Bronchial epithelial cell (primary cell): ENCODE measurements at places on chromosomes 2 and 18.

DNA sequence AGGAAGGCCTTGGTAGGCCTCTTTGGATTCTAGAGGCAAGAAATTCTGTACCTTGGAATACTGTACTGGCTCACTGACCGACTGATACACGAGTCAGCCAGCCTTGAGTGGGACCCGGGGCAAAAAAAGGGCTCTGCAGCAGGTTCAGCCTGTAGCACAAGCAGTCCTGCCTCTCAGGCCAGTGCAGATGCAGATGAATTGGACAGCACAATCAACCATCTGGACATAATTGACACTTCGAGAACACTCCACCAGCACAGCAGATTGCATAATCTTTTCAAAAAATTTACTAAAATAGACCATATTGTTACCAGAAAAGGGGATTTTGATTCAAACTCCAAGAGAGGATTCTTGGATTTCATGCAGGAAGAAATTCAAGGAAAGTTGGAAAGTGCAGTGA lies 241.6 kb downstream of the RPIA start:
- no peak for DNase-seq

DNA sequence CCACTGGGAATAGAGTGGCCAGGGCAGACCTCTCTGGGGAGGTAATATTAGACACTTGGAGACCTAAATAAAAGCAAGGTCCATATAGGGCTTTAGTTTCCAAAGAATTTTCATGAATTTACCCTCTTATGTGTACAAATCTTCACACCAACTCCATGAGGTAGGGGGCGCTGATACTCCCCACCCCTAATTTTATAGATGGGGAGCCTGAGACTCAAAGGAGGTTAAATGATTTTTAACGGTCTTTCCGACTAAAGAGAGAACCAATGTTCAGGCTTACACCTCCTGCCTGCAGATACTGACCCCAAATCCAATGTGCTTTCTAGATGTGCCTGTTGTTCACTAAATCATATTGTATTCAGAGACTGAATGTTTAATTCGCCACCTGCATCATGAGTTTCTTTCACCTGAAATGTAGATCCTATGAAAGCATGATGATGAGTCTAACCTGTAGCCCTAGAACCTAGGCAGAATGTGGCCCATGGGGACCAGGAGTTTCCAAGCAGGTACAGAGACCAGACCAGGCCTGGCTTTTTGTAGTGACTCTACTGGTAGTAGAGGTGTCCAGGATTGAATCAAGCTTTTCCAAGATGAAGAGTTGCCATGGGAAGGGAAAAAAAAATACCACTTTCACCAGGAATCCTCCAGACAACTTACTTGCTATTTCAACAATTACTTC lies 16.8 kb upstream of the PAX3 start:
- no peak for DNase-seq

GRCh38 chr2:26246818-26247217 lies 2.1 kb downstream of the HADHB start:
- DNase-seq = no peak

DNA sequence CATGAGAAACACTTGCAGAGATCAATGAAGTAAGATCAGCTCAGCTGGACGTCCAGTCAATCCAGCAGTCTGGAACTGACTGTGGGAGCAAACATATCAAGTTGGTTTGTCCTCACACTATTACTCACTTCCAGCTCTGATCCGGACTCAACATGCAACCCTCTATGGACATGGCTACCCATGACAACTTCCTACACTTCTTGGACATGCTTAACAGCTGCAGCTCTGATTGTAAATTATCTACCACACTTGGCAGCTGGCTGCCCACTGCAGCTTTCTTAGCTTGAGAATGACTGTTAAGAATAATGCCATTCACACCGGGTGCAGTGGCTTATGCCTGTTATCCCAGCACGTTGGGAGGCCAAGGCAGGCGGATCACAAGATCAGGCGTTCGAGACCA lies 429.8 kb downstream of the EPHA4 start:
- no peak for DNase-seq

- no peak for DNase-seq
These were observed 195.6 kb downstream of the PDE11A start for GRCh38 chr2:177876950-177877349.

GRCh38 chr18:23512641-23513040 lies 9.3 kb downstream of the RMC1 start:
- no peak for DNase-seq

DNA sequence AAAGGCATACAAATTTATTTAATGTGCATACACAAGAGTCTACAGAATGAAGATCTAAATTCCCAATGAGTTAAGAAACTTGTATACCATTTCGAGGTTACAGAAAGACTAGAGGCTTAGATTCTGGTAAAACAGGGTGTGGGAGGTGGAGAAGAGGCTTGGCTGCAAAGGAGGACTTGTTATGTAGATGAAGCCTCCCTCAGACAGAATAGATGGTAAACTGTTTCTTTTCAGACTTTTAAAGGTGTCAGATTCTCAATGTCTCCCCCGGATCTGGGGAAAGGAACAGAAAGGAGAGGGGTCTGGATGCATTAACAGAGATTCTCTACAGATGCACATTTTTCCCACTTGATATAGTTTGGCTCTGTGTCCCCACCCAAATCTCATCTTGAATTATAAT lies 126.0 kb downstream of the ST6GAL2 start:
- no peak for DNase-seq

DNA sequence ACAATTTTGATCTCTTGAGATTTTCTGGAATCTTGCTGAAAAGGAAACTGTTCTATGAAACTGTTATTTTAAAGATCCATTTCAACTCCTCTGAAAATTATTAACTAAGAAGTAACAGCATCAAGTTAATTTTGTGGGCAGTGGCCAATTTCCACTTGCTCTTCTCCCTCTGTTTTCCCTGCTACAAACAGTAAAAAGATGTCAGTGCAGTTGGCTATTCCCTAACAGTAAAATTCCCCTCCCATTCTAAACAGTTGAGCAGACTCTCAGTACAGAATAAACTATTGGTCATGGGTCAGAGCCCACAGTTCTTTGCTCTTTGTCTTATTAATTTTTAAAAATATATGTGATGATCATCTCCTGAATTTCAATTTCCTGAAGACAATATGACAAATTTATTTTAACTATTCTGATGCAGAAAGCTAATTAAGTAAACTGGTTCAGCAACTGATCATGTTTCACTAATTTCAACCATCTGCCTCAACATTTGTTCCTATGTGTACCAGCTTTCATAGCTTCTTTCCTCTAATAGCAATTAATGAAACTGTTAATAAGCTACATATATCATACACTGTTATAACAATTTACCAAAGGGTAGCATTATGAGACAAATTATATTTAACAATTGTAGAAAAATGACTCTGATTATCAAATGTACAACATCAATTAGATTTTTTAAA lies 41.1 kb upstream of the GALNT5 start:
- DNase-seq = no peak

DNA sequence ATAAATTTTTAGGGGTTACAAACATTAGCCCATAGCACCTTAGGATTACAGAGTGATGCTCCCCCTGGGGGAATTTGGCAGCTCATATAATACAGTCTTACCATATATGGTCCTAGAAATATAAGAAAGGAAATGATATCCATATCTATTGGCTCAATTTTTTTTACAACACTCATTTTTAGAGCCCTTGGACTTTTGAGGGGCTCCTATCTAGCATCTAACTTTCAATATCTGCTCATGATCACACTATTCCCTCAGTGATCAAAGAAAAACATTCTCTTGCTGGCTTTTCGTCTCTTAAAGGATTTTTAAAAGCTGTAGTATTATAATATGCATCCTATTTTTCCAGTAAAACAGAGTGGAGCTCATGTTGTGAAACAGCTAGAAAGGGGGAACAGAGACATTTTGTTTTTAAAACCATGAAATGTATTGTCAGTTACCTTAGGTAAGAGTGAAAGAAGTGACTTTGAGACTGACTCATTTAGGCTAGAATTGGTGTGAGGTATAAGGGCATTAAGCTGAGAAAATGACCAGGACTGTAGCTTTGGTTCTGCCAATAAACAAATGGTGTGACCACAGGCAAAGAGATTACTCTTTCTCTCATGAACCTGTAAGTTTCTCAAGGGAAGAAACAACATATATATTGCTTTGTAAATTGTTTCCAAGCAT lies 65.8 kb downstream of the ALPK2 start:
- no peak for DNase-seq

- no peak for DNase-seq
These were observed 157.0 kb upstream of the TNP1 start for GRCh38 chr2:217016796-217017419.

DNA sequence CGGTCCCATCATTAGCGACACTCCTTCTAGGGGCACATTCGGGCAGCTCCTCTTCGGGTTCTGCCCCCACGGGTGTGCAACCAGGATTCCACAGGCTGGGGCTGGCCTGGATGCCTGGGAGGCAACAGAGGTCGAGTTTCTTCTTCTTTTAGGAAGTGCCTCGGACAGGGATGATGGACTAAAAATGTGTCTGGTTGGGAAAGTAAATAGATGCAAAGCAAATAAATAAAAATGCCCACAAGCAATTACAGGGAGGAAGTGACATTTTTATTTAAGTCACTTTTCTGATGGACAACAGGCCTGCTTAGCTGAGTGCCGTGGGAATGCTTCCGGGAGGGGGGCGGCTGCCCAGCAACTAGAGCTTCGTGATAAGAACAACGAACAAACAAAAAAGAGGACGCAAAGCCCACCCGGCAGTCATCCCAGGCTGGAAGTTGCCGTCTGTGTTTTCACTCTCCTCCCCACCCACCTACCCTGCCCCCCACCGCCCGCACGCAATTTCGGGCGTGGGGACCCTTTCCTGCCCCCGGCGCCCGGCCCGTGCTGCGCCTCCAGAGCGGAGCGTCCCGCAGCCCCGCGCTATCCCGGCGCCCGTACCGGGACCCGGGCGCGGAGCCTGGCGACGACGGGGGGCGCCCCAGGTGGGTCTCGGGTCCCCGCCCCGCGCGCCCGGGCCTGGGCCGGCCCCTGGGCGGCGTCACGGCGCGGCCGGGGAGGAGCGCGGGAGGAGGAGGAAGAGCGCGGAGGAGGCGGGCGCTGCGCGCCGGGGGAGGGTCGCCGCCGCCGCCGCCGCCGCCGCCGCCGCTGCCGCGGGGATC lies 412 bp upstream of the NCK2 start:
- no peak for DNase-seq

DNA sequence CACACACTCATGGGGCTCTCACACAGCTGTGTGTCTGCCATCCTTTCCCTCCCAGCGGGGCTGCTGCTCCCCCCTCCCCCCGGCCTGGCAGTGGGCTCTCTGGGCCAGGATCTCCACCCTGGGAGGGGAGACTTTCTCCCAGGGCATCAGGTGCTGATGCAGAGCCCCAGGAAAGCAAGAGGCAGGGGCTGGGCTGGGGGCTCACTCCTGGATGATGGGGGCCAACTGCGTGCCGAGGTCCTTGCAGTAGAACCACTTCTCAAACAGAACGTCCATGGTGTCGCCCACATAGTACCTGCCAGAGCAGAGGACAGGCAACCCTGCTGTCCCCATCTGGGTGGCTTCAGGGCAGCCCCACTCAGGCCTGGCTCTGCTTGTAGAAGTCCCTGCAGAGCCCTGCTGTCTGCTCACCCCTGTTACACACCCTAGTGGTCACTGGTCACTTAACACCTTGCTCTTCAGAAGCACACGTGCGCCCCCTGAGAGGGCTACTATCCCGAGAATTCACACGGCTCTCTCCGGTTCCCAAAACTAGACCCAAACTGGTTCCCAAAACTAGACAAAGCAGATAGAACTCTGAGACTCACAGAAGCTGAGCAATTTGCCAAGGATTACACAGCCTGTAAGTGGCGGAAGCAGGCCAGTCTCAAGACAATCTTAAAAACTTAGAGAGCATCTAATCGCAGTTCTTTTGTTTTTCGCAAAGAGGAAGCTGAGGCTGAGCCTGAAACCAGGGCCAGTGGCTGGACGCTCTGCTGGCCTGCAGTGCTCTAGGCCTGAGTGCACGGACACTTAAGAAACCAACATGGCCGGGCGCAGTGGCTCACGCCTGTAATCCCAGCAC lies 6.6 kb upstream of the OXER1 start:
- DNase-seq = peak; percentile 36

- DNase-seq = no peak
These were observed 72.9 kb downstream of the PRKCE start for GRCh38 chr2:45724335-45724734.
